ENCODE measurements at places on chromosomes 3 and 15.

GRCh38 chr3:94787734-94788270, 724.9 kb downstream of the NSUN3 start:
- no peak for DNase-seq

DNA sequence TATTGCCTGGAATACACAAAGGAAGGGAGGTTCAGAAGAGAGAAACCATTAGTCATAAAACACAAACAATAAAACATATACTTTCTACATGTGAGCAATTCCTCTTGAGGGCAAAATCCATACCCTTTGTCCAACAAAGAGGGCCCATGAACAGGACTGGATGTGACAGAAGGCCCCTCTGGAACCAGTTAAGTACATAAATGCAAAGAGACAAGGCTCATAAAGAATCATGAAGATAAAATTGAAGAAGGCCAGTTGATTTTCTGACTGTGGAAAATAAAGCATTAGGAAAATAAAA, 58.3 kb upstream of the CPOX start:
- no peak for DNase-seq

GRCh38 chr3:354432-354831, 157.9 kb downstream of the CHL1 start:
- no peak for DNase-seq

DNA sequence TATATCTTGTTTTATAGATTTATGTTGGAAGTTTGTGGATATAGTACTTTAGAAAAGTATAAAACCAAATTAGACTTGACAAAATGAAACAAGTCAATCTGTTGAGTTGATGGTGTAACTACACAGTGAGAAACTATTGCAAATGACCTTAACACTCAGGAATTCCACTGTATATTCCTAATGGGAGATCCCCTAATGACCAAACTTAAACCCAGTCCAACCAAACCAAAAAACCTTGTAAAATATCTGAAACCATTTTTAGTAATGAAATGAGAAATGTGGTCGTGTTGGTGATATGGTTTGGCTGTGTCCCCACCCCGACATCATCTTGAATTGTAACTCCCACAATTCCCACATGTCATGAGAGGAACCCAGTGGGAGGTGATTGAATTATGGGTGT, 31.9 kb upstream of the ATP13A3 start:
- DNase-seq: no peak

GRCh38 chr3:77081240-77081661, 41.4 kb downstream of the ROBO2 start:
- no peak for DNase-seq

DNA sequence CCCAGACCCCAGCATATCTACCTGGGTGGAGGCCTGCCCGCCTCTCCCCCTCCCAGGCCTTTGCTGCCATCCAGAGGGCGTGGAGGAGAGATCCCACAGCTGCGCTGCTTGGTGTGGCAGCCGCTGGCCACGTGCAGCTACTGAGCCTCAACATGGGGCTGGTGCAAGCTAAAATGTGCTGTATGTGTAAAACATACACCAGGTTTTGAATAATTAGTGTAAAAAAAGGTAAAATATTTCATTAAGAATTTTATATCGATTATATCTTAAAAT, 95.8 kb downstream of the SEC22A start:
- DNase-seq: no peak

DNA sequence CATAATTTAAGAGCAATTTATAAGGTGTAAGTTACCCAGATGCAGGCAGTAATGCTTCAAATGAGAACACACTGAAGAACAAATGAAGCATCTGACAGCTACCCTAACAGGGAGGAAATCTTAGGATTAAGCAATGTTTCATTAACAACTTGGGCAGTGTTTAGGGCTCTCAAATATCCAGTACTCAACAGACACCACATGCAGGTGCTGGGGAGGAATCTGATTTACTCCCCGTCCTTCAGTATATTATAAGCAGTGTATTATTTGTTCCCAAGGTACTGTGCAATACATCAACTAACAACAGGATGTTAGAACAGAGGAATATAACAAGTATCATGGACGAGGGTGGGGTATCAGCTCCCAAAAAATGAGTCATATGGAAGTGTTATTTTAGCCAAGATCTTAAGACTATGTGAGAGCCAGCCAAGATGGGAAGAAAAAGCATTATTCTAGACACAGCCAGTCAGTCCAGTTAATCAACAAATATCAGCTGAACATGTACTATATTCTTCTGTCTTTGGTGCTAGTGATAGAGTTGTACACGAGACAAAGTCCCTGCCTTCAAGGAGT, 20.4 kb downstream of the BTBD1 start:
- no peak for DNase-seq

DNA sequence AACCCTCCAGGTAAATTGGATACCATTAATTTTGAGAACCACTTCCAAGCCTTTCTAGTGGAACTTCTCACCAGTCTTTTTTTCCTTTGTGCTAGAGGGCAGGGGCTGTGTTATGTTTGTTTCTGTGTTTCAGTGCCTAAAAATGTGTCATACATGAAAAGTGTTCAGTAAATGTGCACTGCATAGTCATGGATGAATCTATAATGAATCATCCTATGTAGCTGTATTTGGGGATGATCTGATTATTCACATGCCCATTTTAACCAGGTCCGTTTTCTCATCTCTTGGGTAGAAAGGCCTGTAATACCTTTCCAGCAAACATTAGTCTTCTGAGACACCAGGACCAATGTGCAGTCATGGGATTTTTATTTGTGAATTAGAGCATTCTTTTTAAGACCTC, 583.0 kb upstream of the GOLIM4 start:
- no peak for DNase-seq

DNA sequence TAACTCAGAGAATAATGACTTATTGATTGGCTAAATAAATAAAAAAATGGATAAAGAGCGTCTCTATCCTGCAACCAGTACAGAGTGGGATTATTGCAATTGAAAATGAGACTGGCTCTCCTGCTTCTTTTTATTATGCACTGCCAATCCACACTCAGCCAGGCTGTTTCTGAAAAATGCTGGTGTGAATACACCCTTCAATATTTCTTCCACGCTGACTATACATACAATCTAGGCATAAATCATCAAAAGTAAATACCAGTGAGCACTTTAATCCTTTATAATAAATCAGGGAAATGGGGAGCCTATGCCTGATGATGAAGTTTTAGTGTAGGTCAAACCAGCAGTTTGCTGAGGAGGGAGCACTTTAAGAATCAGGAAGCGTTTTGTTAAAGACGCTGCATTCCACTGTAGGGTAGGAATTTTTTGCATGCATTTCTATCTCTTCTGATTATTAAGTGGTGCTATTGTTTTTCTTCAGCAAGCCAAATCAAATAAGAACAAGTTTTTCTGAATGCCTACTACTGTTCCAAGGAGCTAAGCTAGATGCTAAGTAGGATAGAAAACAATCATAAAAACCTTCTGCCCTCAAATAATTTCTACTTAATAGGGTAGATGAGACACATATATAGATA, 781.5 kb downstream of the TBL1XR1 start:
- DNase-seq: no peak

GRCh38 chr3:168123201-168124176, 27.8 kb upstream of the GOLIM4 start:
- no peak for DNase-seq

- DNase-seq: no peak
These were observed 14.1 kb downstream of the ITGA11 start for GRCh38 chr15:68417897-68418296.

- DNase-seq: no peak
These were observed 366.6 kb downstream of the SOX2 start for GRCh38 chr3:182078316-182078715.

- DNase-seq: no peak
These were observed 306.7 kb upstream of the TBC1D5 start for GRCh38 chr3:18049096-18049495.

DNA sequence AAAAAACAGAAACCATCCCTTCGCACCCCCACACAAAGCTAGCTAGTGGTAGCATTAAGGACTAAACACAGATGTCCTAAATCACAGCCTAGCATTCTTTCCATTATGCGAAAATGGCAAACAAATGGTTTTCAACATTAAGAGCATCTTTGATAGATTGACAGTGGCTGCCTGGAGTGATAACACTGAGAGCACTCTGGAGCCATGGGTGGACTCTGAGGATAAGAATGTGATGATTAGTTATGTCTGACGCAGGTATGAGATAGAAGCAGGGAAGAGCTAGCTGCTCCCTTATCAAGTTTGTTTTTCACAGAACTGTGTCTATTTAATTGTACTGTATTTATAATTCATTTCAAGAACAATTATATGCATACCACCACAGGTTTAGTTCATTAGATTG, 142.9 kb downstream of the PDZRN3 start:
- DNase-seq: no peak

DNA sequence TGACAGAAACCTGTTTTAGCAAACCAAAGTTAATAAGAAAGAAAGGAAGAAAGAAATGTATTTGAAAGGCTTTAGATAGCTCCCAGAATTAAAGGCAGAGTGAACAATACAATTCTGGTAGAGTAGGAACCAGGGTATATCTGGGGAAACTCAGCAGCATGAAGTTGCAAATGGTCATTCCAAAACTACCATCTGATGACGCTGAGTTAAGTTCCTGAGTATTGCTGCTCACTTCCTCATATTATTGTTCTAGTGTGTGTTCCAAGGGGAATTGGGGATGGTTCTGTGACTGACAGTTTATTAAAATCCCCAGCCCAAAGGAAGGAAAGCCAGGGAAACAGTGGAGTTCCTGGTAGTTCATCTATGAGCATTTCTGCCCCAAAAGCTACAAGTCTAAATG, 88.3 kb upstream of the FRMD4B start:
- DNase-seq: no peak

- no peak for DNase-seq
These were observed 75.7 kb upstream of the KLHL25 start for GRCh38 chr15:85870216-85871014.

DNA sequence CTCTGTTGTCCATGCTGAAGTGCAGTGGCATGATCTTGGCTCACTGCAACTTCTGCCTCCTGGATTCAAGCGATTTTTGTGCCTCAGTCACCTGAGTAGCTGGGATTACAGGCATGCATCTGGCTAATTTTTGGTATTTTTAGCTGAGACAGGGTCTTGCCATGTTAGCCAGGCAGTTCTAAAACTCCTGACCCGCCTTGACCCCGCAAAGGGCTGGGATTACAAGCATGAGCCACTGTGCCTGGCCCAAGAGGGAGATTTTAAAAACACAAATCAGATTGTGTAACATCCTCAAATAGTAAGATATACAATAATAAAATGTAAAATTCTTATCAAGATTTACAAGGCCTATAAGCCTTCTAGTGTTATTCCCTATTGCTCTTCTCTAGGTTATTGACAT, 62.5 kb upstream of the PHLDB2 start:
- DNase-seq: no peak

Measured in stimulated activated CD4-positive, alpha-beta T cell treated with anti-CD3 and anti-CD28 coated beads, Interleukin-1b, Interleukin-23, amount 100 ng/mL, for 24 hours (primary cell).